ENCODE measurements at places on chromosomes 5 and 9.
A peak's percentile ranks its signal among the peaks of the same experiment; 100 is the strongest.

DNA sequence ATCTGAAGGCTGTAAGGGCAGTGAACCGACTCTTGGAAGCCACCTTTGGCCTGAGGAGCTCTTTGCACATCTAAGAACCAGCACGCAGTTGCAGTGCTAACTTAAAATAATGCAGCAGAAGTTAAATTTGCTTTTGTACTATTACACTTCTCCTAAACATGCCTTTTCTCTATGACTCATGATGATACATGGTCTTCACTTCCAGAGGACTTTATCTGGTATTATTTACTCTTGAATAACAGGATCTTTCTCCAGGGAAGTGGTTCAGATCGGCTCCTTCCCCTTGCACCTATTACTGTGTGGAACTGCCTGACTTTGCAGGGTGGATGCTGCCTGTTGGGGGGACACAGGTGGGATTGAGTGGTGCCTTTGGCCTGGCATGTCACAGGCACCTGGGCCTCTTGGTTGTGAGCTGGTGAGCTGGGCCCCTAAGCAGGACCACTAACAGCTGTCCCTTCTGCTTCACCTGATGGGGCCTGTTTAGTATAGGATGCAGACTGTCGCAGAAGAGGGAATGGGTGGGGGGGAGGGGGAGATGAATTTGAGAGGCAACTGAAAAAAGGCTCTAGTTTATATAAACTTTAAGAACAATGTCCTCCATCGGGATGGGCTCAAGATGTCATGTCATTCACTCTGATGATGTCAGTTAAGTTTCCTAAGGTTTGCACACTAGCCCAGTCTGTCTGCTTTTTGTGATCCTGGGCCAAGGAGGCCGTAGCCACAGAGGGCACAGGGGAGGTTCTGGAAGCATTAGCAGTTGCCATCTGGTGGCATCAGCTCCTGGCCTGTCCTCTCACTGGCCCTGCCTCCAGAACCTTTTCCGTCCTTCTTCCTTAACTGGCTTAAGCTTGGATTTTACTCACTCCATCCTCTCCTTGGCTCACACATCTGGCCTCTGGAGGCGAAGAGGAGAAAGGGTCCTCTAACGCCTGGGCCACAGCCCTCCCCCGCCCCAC is 33.9 kb upstream of the GABBR2 start:
- DNase-seq = peak; percentile 44

- DNase-seq = no peak
Measured at GRCh38 chr5:32280656-32281081, 32.1 kb downstream of the MTMR12 start.

DNA sequence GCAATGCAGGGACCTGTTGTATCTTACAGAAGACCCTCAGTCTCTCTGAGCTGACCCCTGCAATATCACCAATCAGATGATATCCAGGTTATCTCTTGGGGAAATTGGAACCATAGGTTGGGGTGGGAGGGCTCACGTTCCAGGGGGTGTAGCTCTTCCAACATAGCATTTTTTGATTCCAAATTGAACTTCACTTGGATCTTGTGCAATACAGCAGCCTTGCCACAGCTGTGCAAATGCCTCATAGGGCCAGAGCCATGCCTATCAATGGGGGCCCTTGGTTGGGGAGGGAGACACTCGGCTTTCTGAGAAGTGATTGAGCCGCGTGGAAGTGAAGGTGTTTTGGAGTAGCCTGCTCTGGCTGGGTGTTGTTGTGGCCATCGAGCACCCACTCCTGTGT is 117.2 kb upstream of the PITX1 start:
- no peak for DNase-seq

GRCh38 chr5:85545129-85545528 is 1072.6 kb upstream of the COX7C start:
- DNase-seq = no peak

DNA sequence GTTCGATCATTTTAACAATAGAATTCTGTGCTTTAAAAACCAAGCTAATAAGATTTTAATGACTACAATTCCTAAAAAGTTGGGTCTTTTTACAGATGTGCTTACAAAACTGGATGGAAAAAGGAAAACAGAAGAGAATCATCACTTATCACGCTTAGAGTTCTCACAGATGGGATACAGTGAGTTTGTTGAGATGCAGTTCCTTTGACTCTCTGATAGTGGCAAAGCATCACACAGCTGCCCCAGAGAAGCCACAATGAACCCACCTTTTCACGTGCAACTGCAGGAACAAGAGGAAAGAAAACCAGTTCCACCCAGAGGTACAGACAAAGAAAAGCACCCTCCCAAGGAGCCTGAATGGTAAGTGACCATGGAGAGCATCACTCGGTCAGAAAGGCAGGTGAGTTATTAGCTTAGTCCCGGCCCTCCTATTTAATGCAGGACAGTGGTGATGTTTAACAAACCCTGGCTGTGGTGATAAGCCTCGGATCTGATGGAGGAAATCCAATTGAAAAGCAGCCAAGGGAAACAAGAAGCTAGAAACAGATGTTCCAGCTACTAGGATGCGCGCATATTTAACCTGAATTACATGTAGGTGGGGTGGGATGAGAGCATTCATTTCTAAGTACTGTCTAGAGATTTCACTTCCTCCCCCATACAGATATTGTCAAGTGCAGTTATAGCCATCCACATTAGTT is 167.7 kb downstream of the TARS1 start:
- peak; percentile 10 for DNase-seq

DNA sequence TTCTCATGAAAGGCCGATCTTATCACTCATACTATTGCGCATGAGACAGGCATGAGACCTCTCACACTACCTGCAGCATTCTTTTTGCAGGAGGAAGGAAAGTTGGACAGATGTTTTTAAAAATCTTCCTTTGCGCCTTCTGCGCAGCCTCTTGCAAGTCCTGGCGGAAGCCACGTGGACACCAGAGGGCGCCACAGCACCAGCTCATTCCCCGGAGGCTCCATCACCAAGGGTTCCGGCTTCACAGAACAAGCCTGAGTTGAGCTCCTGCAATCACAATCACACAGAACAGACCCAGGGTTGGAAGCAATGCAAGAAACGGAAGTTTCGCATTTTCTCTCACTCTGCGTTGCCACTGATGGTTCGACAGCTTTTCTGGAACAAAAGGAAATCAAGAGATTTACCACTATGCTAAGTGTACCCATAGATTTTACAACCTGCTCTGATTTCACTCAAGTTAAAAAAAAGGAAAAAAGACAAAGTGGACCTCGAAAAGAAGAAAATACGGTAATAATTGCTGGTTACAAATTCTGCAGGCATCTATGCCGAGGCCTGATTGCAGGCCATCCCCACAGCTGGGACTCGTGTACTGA is 304.7 kb upstream of the MSX2 start:
- peak; percentile 78 for DNase-seq

- no peak for DNase-seq
Measured at GRCh38 chr5:78979909-78980308, 5.2 kb downstream of the ARSB start.

DNA sequence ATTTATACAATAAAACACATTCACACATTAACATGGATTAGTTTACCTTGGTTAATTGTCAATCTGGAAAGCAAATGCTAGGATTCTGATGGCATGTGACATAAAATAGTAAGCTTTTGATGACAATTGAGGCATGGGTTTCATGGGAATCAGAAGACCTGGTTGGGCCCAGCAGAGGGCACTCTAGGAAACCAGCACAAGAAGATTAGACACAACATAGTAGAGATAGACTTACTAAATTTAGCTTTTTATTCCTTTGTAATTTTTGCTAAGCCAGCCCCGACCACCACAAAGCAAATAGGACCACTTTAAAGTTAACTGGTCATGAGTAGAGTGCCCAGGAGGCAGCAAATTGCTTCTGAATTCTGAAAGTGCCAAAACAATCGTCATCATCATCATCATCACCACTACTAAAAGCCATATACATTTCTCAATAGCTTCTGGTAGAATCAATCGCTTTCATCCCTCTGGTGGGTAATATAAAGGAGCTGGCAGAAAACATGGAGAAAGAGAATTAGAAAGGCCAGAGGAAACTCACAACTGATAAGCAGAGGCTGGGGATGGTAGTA is 163.2 kb downstream of the ARRDC3 start:
- DNase-seq = no peak

- peak; percentile 58 for DNase-seq
Measured at GRCh38 chr5:171706736-171707441, 78.7 kb upstream of the SMIM23 start.

GRCh38 chr9:27333241-27334052 is 36.5 kb upstream of the EQTN start:
- peak; percentile 65 for DNase-seq

- DNase-seq = peak; percentile 25
Measured at GRCh38 chr5:66987949-66988838, 208.4 kb downstream of the CD180 start.
